Activated B cell treated with CpG ODN at 0.5 μM for 24 hours (primary cell): ENCODE measurements at places on chromosomes 13 and 19. TPM values are rescaled to one million over a fixed set of nuclear protein-coding genes. Genes with fewer than 3 reads are reported as not detected.

The ZNF491 gene
- 1.4 and 1.7 TPM in 2 replicates for total RNA-seq

The CACNG8 gene
- total RNA-seq = not detected in 2 replicates

The GFY gene
- not detected in 2 replicates for total RNA-seq

DNA sequence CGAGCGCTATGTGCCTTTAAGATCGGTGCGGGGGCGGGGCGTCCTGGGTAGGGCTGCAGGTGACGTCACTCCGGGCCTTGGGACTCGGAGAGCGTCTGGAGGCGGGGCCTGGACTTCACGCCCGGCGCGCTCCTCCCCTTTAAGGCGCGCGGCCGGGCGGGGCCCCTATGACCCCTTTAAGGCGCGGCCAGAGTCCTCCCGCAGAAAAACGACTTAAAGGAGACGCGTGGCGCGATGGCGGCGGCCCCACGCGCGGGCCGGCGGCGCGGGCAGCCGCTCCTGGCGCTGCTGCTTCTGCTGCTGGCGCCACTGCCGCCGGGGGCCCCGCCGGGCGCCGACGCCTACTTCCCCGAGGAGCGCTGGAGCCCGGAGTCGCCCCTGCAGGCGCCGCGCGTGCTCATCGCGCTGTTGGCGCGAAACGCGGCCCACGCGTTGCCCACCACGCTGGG, at the start of gene COLGALT1:
TSS of gene COLGALT1 (plus strand) at position 170 of the 449 bp plus-strand sequence. CDS start at position 235, 65 bp downstream.
- peak; percentile 94 for DNase-seq

DNA sequence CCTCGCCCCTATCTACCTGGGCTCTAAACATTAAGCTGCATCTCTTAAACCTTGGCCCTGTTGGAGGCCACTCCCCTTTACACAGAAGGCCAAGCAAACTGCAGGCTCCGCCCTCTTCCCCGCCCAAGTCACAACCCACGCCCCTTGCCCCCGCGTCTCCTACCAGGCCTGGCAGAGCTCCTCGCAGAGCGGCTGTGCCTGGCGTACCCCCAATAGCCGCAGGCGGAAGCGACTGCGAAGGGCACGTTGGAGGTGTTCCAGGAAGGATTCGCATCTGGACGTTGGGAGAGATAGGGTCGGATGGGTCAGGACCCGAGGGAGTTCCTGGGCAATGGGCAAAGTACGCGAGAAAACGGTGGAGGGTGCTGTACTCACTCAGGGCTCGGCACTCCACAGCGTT, 5.9 kb downstream of the RTBDN start:
- no peak for DNase-seq

- DNase-seq = no peak
These were observed 1295.1 kb upstream of the PCDH20 start for GRCh38 chr13:62710787-62711186.

DNA sequence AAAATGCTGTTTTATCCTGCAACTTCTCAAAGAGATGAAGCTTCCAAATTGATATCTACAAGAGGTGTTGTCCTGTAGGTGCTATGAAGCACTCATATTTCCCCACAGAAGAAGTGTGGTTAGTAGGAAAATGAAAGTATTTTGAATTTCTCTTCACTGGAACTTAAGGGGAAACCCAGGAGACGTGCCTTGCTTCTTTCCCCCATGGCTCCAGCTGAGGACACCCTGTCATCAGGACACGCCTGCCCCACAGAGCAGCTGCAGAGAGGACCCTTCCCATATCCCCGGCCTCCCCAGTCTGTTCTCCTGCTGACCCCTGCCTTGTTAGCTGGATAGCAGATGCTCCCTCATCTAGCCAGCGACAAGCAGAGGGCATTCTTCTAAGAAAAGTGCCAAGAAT, 371.3 kb downstream of the COG6 start:
- DNase-seq = no peak

- DNase-seq = no peak
These were observed 11.1 kb downstream of the POU2F2 start for GRCh38 chr19:42121036-42121621.

- DNase-seq = peak; percentile 67
These were observed at the start of gene ZNF284 for GRCh38 chr19:44071824-44072542. ZNF284 (plus strand) TSS chr19:44072159; CDS start chr19:44076390, 4,231 bp downstream.

GRCh38 chr19:40510526-40511115, 43.8 kb downstream of the SPTBN4 start:
- no peak for DNase-seq
